ENCODE measurements at places on chromosomes 16 and 17. TPM values are rescaled to one million over a fixed set of nuclear protein-coding genes. Genes with fewer than 3 reads are reported as not detected.

Gene LGALS9
- total RNA-seq: 1.2 TPM

Gene CCL8
- total RNA-seq: not detected

Gene KRT20
- 0.25 TPM for total RNA-seq

Gene SUZ12
- total RNA-seq: 26.2 TPM

Gene GRIN2A
- total RNA-seq: 0.01 TPM

Data from A549 treated with AZD2906 at 1 μM for 4 hours (cell line).